H9 (cell line): ENCODE measurements at places on chromosomes 12 and 14.

GRCh38 chr12:122856999-122857671 is 21.9 kb downstream of the HIP1R start:
- H3K36me3 ChIP-seq, result no peaks in the 10 kb centered on the region; the same call in 2 of the 3 replicates
- no peak for DNase-seq
- H3K27ac ChIP-seq, result no peak overlapping the region
- no peak overlapping the region for H3K4me3 ChIP-seq
- H3K27me3 ChIP-seq, result no peaks in the 10 kb centered on the region

DNA sequence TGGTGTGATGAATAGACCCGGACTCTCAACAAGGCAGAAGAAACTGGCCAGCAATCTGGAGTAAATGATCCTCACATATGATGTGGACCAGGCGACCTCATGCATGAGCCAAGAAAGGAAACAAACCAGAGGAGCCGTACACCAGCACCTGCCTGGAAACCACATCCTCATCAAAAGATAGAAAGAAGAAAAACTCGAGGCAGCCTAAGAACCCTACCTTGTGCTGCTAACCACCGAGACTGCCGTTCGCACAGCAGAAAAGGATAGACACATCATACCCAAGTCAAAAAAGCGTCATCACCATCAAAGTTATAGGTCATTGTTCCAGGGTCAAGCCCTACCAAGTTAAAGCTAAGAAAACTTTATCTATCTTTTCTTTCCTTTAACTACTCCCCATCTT is 66.7 kb downstream of the RESF1 start:
- H3K36me3 ChIP-seq, result peaks cover 8% of the 10 kb centered on the region
- peaks cover 4% of the 10 kb centered on the region; the same call in 1 of the 2 replicates for H3K4me1 ChIP-seq
- DNase-seq, result no peak
- H3K4me3 ChIP-seq, result no peak overlapping the region
- H3K27ac ChIP-seq, result no peak overlapping the region
- H3K27me3 ChIP-seq, result no peaks in the 10 kb centered on the region

GRCh38 chr14:100278702-100279101 is 27.5 kb downstream of the SLC25A29 start:
- no peak overlapping the region for H3K27ac ChIP-seq
- H3K36me3 ChIP-seq, result peaks cover 35% of the 10 kb centered on the region
- no peak overlapping the region for H3K4me3 ChIP-seq
- no peaks in the 10 kb centered on the region for H3K27me3 ChIP-seq
- H3K4me1 ChIP-seq, result no peaks in the 10 kb centered on the region; the same call in 1 of the 2 replicates
- DNase-seq, result no peak

- H3K27ac ChIP-seq, result no peak overlapping the region
- H3K4me1 ChIP-seq, result no peaks in the 10 kb centered on the region
- no peaks in the 10 kb centered on the region; the same call in 1 of the 2 replicates for H3K27me3 ChIP-seq
- H3K36me3 ChIP-seq, result no peaks in the 10 kb centered on the region; the same call in 2 of the 3 replicates
Measured at GRCh38 chr12:92506460-92506859, 196.3 kb upstream of the PLEKHG7 start.

- H3K27ac ChIP-seq, result no peak overlapping the region
- H3K4me3 ChIP-seq, result no peak overlapping the region
- H3K4me1 ChIP-seq, result no peaks in the 10 kb centered on the region
- no peaks in the 10 kb centered on the region for H3K27me3 ChIP-seq
- H3K36me3 ChIP-seq, result peaks cover 8% of the 10 kb centered on the region
Measured at GRCh38 chr12:128259556-128260070, 7.4 kb upstream of the TMEM132C start.

- no peak for DNase-seq
- peaks cover 5% of the 10 kb centered on the region for H3K36me3 ChIP-seq
- H3K4me3 ChIP-seq, result no peak overlapping the region
- H3K4me1 ChIP-seq, result no peaks in the 10 kb centered on the region
Measured at GRCh38 chr14:81406863-81407262, 6.7 kb upstream of the STON2 start.

- no peaks in the 10 kb centered on the region for H3K4me1 ChIP-seq
- H3K36me3 ChIP-seq, result no peaks in the 10 kb centered on the region
- no peaks in the 10 kb centered on the region; the same call in 1 of the 2 replicates for H3K27me3 ChIP-seq
- DNase-seq, result no peak
- no peak overlapping the region for H3K4me3 ChIP-seq
- no peak overlapping the region for H3K27ac ChIP-seq
Measured at GRCh38 chr12:84813780-84814663, 98.6 kb downstream of the SLC6A15 start.

DNA sequence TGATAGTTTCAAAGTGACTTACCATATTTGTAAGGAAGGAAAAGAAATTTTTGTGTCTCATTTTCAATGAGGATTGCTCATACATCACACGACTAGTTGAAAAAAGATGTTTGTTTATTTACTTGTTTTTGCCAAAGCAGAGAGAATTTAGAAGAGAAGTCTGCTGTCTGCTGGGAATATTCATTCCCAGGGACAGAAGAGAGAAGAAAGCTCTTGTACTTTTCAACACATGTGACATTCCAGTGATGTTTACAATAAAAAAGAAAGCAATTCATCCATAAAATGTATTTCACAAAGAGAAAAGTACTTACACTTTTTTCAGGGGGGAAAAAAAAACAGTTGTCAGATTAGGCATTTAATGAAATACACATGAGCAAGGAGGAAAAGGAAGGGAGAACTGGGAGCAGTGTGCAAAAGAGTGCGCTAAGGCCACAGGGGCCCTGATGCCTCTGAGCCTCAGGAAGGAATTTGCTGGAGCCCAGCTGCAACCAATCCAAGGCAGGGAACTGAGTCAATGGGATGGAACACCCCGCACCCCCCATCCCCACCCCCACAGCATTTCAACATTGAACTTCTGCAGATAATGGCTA is 115.0 kb downstream of the RPAP3 start:
- H3K4me1 ChIP-seq, result 0 out of 2 replicates have a peak, but pooled peaks cover 5% of the 10 kb centered on the region
- no peak for DNase-seq
- no peaks in the 10 kb centered on the region; the same call in 1 of the 2 replicates for H3K27me3 ChIP-seq
- no peak overlapping the region for H3K4me3 ChIP-seq

DNA sequence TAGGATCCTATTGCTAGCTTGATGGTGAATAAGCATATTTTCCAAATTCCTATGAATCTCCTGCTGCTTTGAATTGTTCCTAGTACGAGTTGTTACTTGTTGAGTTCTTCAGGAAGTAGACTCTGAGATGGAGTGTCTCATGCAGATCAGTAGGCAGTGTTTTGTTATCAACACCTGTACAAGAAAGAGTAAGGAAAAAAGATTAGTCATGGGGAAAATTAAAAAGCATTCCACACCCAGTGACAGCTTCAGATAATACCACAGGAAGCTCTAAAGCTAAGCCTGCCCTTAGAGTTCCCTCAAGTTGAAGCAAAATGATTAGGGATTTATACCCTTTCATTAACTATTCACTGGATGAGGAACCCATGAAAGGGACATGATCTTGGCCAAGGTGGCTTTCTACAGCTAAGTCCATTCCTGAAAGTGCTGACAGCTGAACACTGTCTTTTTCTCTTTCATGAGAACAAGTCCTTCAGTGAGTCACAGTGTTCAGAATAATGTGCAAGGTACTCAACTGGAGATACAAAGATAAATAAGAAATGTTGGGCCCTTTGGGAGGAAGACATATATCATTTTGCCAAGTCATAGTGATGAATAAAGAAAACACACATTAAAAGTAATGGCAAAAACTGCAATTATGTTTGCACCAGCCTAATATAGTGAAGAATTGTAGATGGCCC is 49.1 kb downstream of the CCER1 start:
- no peaks in the 10 kb centered on the region for H3K4me1 ChIP-seq
- H3K27me3 ChIP-seq, result no peaks in the 10 kb centered on the region
- DNase-seq, result no peak
- no peak overlapping the region for H3K4me3 ChIP-seq
- no peaks in the 10 kb centered on the region for H3K36me3 ChIP-seq

DNA sequence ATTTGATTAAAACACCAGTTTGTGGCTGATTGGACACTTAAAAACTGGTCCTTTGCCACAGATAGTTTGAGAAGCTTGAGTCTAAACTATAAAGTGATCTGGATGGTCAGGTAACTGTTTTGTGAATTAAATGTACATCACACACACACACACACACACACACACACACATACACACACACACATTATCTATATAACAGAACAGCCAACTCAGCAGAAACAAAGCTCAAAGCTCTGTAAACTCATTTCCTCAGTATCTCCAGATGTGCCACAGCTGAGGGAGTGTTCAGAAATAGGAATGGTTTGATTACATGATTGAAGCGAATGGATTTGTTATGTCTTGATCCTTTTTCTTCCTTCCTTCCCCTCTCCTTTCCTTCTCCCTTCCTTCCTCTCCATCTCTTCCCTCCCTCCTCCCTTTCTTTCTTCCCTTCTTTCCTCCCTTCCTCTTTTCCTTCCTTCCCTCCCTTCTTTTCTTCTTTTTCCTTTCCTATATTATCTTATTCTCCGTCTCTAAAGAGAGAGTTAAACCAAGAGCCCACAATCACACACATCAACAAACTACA is 100.3 kb downstream of the LLPH start:
- no peaks in the 10 kb centered on the region for H3K36me3 ChIP-seq

GRCh38 chr12:88634008-88634407 is 53.7 kb upstream of the KITLG start:
- H3K36me3 ChIP-seq, result no peaks in the 10 kb centered on the region
- no peak overlapping the region for H3K4me3 ChIP-seq
- H3K27me3 ChIP-seq, result no peaks in the 10 kb centered on the region
- no peak for DNase-seq
- H3K27ac ChIP-seq, result no peak overlapping the region

- H3K27ac ChIP-seq, result no peak overlapping the region
- no peak for DNase-seq
- peaks cover 23% of the 10 kb centered on the region for H3K36me3 ChIP-seq
- H3K4me3 ChIP-seq, result no peak overlapping the region
- H3K4me1 ChIP-seq, result no peaks in the 10 kb centered on the region
- no peaks in the 10 kb centered on the region for H3K27me3 ChIP-seq
Measured at GRCh38 chr12:116563262-116563661, 4.1 kb downstream of the MAP1LC3B2 start.

GRCh38 chr14:24070285-24071143 is 848 bp upstream of the CPNE6 start:
- H3K27me3 ChIP-seq, result no peaks in the 10 kb centered on the region
- H3K4me3 ChIP-seq, result no peak overlapping the region
- no peak overlapping the region for H3K27ac ChIP-seq
- H3K36me3 ChIP-seq, result no peaks in the 10 kb centered on the region
- H3K4me1 ChIP-seq, result no peaks in the 10 kb centered on the region

- peaks cover 4% of the 10 kb centered on the region; the same call in 1 of the 2 replicates for H3K36me3 ChIP-seq
- H3K27ac ChIP-seq, result no peak overlapping the region
- no peaks in the 10 kb centered on the region for H3K27me3 ChIP-seq
- H3K4me1 ChIP-seq, result no peaks in the 10 kb centered on the region
- no peak overlapping the region for H3K4me3 ChIP-seq
Measured at GRCh38 chr12:89872922-89873630, 164.4 kb upstream of the ATP2B1 start.

DNA sequence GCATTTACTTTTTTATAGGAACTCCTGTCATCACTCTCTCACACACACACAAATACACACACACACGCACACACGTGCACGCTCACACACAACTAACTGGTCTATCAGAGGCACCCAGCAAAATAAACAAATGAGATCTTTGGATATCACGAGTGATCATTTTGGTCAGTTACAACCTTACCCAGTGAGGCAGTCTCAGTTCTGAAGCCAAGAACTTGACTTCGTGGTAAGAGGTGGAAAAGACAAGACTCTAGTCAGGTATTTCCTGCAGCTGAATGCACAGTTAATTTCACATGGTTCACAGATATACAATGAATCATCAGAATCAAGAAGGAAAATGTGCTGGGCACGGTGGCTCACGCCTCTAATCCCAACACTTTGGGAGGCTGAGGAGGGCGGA is 39.4 kb downstream of the ATF7 start:
- H3K36me3 ChIP-seq, result peaks cover 12% of the 10 kb centered on the region
- no peak overlapping the region for H3K4me3 ChIP-seq
- 0 out of 2 replicates have a peak, but pooled peaks cover under 1% of the 10 kb centered on the region for H3K4me1 ChIP-seq
- H3K27ac ChIP-seq, result no peak overlapping the region
- no peaks in the 10 kb centered on the region for H3K27me3 ChIP-seq
